Naive thymus-derived CD4-positive, alpha-beta T cell (primary cell): ENCODE measurements at places on chromosomes 7 and 10. TPM values are rescaled to one million over a fixed set of nuclear protein-coding genes. Genes with fewer than 3 reads are reported as not detected.

DNA sequence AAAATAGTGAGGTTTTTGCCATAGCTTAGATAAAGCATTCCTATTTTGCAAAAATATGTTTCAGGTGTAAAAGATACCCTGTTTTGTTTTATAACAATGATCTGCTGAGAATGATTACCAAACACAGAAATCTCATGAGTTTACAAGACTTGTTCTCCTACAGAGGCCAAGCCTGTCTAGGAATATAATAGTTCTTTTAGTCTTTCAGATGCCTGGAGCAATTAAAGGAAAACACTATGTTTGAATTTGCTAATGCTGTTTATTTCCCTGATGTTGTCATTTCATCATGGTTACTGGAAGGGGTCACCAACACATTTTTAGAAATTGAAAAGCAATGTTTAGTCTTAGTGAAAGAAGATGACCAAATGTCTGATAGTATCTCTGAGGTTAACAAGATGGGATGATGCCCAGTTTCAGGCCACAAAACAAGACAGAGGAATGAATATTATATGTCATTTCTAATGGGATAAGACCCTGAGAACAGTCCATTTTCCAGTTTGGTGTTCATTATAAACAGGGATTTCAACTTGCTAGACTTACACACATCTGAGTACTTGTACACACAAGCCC lies 559.9 kb downstream of the INHBA start:
- DNase-seq = no peak
- no peak overlapping the region for H3K27ac ChIP-seq
- no peaks in the 10 kb centered on the region for H3K27me3 ChIP-seq
- H3K36me3 ChIP-seq = no peaks in the 10 kb centered on the region

DNA sequence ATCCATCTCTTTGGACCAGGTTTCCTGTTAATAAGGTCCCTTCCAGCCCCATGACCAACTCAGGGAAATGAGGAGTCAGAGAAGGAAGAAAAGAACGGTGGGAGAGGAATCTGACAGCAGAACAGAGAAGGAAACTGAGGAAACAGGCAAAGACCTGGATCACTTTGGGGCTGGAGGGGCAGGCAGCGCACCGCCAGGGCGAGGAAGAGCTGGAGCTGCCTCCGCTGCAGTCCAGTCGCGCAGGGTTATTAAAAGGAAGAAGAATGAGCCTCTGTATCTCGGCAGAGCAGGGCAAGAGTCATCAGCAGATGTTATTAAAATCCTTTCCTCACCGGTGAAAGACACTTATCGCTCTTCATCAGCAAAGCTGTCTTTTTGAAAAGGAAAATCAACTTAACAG lies 37.7 kb upstream of the R3HCC1L start:
- no peaks in the 10 kb centered on the region for H3K4me1 ChIP-seq
- no peaks in the 10 kb centered on the region for H3K36me3 ChIP-seq
- H3K27me3 ChIP-seq = no peaks in the 10 kb centered on the region

DNA sequence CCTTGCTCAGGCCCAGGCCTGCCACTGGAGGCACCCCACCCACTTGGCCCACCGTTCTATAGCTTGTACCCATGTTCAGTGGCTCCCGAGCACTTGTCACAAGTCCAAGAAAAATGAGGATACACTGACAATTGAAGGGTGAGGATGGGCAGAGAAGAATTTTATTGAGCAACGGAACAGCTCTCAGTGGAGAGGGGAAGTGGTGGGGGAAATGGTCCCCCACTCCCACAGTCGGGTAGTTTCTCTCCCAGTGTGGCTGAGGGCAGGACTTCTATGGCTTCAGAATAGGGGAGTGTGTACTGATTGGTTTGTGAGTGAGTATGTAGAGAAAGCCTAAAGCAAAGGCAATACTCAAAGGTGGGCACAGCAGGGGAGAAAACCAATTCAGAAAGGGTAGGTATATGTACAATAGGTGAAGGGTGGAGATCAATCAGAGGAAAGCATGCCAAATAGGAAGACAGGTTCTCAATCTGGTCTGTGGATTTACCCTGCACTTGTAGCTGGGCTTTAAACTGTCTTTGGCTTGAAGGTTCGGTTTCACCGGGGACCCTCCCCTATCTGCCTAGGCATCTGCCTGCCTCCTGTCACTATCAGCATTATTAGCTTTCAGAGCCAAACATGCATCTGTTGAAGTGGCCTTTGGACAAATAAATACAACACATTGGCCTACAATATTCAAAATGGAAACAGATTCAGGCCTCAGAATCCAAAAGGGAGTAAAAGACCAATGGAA lies 8.9 kb upstream of the TSPAN13 start:
- H3K27ac ChIP-seq = no peak overlapping the region
- no peaks in the 10 kb centered on the region for H3K27me3 ChIP-seq
- H3K36me3 ChIP-seq = no peaks in the 10 kb centered on the region
- no peaks in the 10 kb centered on the region for H3K4me1 ChIP-seq
- H3K4me3 ChIP-seq = no peak overlapping the region

DNA sequence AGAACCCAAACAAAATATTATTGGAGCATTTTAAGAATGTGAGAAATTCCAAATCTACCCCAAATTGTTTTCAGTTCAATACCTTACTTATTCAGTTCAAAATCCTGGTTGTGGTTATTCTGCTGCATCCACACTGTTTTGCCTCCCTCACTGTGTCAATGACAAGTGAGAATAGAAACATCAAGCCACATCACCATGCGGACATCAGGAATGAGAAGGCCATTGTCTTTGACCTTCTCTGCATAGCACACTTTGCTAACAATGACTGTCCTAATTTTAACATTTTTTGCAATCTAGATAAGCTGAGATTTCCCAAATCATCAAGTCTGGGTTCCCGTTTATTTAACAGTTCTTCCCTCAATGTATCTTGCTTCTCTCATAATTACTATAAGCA lies 93.7 kb downstream of the ELAPOR2 start:
- H3K4me1 ChIP-seq = no peaks in the 10 kb centered on the region
- H3K27ac ChIP-seq = no peak overlapping the region
- no peak overlapping the region for H3K4me3 ChIP-seq
- no peak for DNase-seq
- H3K27me3 ChIP-seq = no peaks in the 10 kb centered on the region

- H3K27me3 ChIP-seq = no peaks in the 10 kb centered on the region
- H3K36me3 ChIP-seq = no peaks in the 10 kb centered on the region
- H3K4me3 ChIP-seq = no peak overlapping the region
- peaks cover 39% of the 10 kb centered on the region for H3K4me1 ChIP-seq
- H3K27ac ChIP-seq = no peak overlapping the region
Observed at GRCh38 chr7:114959931-114960330, 38.0 kb downstream of the MDFIC start.

GRCh38 chr10:33336582-33337325 lies 2.3 kb upstream of the NRP1 start:
- no peak overlapping the region for H3K4me3 ChIP-seq
- no peak for DNase-seq
- H3K27me3 ChIP-seq = peaks cover 15% of the 10 kb centered on the region
- no peaks in the 10 kb centered on the region for H3K36me3 ChIP-seq
- H3K27ac ChIP-seq = no peak overlapping the region
- H3K4me1 ChIP-seq = peaks cover 10% of the 10 kb centered on the region

- H3K27ac ChIP-seq = no peak overlapping the region
- peaks cover 7% of the 10 kb centered on the region for H3K36me3 ChIP-seq
- no peak overlapping the region for H3K4me3 ChIP-seq
- no peaks in the 10 kb centered on the region for H3K27me3 ChIP-seq
- DNase-seq = no peak
Observed at GRCh38 chr10:62062752-62063512, 161.4 kb downstream of the ARID5B start.

HDAC9 gene
- total RNA-seq = 0.08 TPM

ZCCHC24 gene
- total RNA-seq = 0.76 TPM

CREM gene
- total RNA-seq = 31.6 TPM

GPAM gene
- total RNA-seq = 9.6 TPM
